ENCODE measurements at places on chromosomes 16 and 17.
A peak's percentile ranks its signal among the peaks of the same experiment; 100 is the strongest.

GRCh38 chr16:80100186-80100585 lies 440.6 kb upstream of the DYNLRB2 start:
- DNase-seq: no peak

DNA sequence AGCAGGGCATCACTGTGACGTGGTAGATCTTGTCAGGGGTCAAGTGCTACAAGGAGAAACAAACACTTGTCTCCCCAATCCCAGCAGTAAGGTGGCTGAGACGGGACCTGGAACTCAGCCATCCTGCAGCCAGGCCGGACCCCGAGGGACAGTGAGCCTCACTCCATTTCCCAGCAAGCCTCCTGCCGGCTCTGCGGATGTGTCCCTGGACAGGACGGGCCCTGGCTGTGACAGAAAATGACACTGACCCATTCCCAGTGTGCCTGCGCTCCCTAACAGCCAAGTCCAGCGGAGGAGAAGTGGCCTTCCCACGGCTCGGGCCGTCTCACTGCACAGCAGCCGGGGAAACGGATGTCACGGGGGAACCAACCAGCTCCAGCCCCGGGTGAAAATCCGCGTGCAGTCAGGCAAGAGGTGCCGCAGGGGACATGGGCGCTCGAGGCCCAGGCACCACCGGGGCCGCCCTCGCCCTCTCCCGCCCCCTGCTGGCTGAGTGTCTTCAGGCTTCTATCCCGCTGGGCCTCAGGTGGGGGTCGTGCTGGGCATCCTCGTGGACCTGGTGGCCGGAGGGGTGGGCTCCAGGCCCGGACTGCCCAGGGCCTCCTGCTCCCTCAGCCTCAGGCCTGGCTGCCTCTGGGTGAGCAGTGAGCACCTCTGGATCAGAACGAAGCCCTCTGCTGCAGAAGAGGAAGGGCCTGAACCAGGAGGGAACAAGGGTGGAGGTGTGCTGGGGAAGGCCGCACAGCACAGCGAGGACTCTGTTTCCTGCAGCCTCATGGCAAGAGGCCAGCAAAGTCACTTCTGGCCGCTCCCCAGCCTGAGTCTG lies 6.7 kb downstream of the HAGHL start:
- peak; percentile 36 for DNase-seq

GRCh38 chr17:79201536-79202227 lies 127.1 kb downstream of the ENGASE start:
- no peak for DNase-seq

GRCh38 chr17:50575581-50576210 lies 15.2 kb downstream of the CACNA1G start:
- DNase-seq: no peak

DNA sequence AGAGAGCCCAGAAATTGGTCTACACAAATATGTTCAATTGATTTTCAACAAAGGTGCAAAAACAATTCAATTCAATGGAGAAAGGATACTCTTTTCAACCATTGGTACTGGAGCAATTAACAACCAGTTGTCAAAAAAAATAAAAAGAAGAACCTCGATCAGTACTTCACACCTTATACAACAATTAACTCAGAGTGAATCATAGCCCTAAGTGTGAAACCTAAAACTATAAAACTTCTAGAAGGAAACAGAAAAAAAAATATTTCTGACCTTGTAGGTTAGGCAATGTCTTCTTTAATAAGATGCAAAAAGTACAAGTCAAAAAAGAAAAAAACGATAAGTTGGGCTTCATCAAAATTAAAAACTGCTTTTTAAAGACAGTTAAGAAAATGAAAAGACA lies 56.1 kb upstream of the CHMP6 start:
- DNase-seq: no peak

DNA sequence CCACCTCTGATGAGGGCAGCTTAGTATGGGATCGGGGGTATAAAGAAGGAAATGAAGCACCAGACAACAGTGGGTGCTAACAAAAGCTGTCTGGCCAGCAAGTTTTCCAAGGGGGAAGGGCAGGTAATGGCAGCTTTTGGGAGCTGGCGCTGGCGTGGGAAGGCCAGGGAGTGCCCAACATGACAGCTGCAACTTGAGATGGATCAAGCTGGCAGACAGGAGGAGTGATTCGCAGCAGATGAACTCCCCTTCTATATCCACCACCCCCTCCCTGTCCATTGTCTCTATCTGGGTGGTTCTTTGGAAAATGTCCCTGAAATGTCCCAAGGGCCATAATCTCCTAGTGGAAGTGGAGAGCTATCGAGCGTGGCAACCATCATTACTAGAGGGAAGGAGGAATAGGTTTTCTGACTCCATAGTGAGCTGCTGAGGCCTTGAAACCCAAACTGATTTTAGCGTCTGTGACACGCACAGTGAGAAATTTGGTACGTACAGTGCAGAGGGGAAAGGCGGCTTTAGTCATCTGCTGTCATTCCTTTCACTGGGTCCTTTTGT lies 4.8 kb upstream of the INPP5K start:
- no peak for DNase-seq

DNA sequence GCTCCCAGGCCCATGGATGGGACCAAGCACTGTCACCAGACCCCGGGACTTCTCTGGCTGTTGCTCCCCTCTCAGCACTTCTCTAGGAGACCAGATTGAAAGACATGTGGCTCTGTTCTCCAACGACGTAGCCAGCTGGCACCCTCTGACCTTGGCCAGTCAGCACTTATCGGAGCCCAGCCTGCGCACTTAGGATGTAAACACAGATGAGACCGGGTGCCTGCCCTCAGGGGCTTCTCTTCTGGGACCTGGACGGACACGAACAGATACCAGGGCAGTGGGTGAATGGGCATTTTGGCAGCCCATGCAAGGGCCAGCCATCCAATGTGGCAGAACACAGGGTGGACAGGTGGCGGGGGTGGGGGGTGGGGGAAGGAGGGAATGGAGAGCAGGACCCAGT lies 6.6 kb downstream of the ZDHHC1 start:
- DNase-seq: no peak

GRCh38 chr17:60076811-60077210 lies 1.9 kb downstream of the HEATR6 start:
- no peak for DNase-seq

DNA sequence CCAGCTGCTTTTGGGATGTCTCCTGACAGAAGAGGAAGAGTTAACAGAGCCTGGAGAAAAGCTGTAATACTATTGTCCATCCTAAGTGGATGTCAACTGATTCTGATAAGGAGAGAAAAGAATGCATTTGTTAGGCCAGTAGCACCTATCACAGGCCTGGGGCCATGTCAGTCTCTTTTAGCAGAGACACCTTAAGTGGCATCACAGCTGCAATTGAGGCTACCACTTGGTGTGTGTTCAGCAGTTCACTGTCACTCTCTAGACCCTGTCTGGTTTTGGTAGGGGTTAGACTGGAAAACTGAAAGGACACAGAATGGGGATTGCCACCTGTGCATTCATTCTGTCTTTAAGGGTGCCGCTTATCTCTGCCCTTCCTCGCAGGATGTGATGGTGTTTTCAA lies 42.0 kb downstream of the PSMD12 start:
- no peak for DNase-seq

DNA sequence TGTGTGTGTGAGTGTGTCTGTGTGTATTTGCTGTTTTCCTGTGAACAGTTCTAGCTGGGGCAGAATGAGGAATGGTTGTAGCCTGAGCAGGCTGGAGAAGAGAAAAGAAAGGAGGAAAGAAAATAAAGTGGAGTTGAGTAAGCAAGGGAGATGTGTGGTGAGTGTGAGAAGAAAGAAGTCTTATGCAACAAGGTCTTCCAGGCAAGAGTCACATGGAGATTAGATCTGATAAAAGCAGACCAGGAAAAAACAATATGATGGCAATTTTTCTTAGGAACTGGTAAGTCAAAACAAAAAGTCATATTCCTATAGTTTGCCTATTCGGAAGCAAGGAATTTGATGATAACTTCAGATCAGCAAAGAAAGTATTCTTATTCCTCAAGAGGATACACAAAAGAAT lies 125.0 kb downstream of the HS3ST3A1 start:
- DNase-seq: no peak

DNA sequence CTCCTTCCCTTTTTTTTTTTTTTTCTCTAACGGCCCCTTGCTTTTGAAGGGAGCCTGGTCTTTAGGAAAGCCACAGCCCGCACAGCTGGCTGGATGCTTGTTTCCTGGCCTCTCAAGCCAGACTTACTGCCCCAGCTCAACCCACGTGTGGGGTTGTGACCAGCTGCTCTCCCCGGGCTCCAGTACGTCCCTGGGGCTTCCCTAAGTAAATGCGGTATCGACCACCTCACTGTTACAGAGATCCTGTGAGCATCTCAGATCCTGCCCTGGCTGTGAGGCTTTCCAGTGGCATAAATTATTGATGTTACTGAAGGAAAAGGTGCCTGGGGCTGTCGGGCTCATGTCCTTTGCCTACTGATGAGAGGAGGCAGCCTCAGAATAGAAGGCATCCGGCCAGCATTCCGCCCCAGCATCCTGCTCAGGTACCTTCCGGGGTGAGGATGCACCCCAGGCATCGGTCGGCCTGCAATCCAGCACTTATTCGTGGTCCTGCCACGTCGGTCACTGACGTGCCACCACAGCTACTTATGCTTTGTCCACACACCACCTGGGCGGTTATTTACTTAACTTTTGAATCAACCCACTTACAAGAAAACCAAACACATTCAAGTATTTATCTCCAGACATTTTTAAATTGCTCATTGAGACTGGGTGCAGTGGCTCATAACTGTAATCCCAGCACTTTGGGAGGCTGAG lies 9.6 kb downstream of the GPRC5B start:
- DNase-seq: no peak

Data from T-helper 9 cell (primary cell).